ENCODE measurements at places on chromosomes 6 and 20.
A peak's percentile ranks its signal among the peaks of the same experiment; 100 is the strongest.

- no peak for DNase-seq
Measured at GRCh38 chr6:119193707-119194106, 115.2 kb upstream of the FAM184A start.

GRCh38 chr6:56292505-56293181 is 45.3 kb upstream of the COL21A1 start:
- DNase-seq: peak; percentile 93

- DNase-seq: peak; percentile 5
Measured at GRCh38 chr6:16544006-16544405, 217.3 kb downstream of the ATXN1 start.

DNA sequence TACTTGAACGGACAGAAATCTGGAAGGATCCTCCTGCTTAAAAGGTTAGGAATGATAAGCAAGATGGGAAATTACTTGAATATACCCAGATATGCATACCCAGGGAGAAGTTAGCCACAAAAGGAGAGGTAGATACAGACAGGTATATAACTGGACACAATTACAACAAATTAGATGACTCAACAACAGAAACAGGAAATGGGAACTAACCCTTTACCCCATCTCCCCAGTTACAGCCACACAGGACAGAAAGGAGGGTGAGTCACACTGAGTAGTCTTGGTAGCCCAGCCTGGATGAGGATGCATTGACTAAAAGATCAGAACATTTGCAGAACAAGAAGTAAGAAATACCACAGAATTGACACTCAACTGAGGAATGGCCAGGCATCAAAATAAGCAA is 61.2 kb downstream of the C6orf52 start:
- no peak for DNase-seq

Data from SJCRH30 (cell line).